ENCODE measurements at places on chromosomes 5 and 9.

DNA sequence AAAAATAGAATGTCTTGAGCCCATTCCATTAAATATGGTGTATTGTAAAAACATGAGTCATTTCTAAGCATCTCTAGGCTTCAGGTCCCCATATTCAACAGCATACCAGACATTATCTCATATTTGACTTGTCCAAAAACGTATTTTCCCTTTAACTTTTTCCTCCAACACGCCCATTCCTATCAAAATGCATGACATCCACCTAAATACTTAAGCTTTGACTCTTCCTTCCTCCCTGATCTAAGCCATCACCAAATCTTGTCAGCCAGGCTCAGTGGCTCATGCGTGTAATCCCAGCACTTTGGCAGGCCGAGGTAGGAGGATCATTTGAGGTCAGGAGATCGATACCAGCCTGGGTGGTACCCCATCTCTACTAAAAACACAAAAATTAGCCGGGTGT, 23.9 kb downstream of the VCP start:
- DNase-seq = no peak

DNA sequence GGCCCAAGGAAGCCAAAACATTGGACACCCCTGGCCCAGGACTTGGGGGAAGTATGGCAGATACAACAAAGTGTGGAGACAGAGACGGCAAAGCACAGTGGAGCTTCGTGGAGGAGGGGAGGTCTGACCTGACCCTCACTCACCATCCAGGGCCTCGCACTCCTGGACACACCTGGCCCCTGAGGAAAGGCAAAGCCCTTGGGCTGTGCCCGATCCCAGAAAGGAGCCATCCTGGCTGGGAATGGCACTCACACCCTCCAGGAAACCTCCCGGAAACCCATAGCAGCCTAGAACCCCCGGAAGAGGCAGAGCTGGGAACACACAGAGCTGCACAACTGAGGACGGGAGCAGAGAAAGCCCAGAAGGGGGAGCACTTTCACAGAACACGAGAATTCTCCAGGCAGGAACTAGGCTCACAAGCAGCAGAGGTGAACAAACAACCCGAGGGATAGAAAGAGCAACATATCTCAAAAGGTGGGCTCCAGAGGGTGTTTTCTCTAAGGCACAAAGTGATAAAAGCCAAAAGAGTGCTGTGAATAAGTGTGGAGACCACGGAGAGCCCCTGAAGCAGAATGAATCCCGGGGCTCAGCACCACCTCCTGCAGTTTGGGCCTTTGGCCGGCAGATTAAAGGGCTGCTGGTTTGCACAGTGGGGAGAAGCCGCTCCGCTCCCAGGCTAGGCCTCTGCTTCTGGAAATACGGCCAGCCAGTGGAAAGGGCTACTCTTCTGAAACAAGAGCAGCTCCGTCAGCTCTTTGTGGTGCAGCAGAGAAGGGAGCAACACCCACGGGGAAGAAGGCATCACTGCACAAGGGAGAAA, 108.2 kb downstream of the UBE2R2 start:
- peak; percentile 26 for DNase-seq

DNA sequence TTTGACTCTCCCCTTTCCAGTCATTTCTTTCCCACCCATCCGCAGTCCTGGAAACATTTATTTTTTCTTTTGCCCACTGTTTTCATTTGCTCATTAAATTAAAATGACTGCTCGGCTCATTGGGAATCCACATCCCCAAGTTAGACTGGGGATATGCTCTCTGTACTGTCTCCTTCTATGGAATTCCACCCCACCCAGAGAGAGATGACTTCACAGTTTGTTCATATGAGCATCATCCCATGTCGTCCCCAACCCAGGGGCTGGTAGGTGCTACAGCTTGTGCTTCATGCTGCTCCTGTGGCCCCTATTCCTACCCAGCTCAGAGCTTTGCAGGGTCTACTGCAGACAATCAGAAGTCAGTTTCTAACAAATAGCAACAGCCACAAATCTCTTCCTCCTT, 16.5 kb upstream of the RARS1 start:
- DNase-seq = no peak

DNA sequence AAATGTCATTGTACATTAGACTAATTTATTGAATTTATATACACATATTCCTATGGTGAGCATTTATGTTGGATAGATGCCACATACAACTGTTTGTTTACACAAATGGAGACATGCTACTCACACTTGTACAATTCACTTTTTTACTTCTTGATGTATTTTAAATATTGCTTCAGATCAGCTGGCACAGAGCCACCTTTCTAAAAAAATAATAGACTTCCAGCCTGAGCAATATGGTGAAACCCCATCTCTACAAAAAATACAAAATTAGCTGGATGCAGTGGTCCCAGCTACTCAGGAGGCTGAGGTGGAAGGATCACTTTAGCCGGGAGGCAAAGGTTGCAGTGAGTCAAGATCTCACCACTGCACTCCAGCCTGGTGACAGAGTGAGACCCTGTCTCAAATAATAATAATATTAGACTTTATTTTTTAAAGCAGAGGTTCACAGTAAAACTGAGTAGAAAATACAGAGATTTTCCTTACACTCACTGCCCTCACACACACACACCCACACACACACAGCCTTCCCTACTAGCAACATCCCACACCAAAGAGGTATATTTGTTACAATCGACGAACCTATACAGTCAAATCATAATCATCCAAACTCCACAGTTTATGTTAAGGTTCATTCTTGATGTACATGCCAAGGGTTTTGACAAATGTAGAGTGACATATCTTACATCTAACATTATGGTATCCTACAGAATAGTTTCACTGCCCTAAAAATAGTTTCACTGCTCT, 16.5 kb upstream of the ADRB2 start:
- no peak for DNase-seq

DNA sequence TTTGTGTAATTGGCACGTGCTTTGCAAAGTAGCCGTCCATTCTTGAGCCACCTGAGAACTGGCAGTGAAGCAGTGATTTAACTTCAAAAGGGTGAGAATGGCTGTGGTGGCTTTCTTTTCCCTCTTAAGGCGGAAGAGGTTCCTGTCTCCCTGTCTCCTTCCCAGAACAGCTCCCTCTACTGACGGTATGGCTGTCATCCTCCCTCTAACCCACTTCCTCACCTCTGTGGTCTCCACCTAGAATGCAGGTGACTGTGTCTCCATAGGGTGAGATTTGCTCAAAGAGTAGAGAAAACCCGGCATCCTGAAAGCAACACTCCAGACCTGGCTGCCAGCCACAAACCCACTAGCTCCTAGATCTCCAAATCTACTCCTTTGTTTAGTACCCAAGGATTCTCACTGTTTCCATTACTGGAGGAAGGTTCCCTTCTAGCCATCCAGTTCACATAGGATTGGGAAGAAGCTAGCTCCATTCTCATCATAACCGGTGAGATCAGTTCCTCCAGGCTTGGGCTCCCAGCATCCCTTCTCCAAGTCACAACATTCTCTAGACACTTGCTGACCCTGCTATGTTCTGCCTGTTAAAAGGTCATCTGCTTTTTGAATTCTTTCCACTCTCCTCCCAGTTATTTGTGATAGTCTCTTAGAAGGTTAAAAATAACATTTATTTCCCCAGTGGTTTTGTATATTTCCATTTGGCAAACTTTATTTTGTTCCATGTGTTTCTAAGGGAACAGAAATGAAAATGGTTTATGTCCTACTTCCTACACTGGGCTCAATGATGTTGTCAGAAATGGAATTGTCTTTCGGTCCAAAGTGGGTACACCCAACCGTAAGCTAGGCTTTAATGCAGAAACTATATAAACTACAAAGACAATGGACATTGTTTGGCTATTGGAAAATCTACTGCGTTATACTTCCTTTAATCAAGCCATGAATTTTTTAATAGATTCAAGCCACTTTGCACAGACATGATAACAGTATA, 269.4 kb downstream of the CWC27 start:
- DNase-seq = peak; percentile 26

DNA sequence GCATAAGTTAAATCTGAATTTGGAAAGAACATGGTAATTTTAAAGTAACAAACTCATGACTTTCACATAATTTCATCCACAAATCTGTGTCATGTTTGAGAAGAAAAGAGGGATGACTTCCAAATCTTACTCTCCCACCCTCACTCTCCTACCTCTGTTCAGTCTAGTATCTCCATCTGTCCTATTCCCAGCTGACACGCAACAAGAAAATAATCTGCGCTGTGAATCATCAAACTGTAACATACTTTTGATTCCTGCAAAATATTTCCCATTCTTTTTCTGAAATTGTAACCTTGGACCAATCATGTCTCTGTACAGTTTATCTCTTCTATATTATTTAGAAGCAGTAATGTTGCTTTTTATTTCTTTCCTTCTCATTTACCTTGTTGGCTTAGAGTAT, 91.4 kb downstream of the SLC12A2 start:
- DNase-seq = no peak

- DNase-seq = no peak
Measured at GRCh38 chr5:69451941-69452647, 37.2 kb downstream of the MARVELD2 start.

DNA sequence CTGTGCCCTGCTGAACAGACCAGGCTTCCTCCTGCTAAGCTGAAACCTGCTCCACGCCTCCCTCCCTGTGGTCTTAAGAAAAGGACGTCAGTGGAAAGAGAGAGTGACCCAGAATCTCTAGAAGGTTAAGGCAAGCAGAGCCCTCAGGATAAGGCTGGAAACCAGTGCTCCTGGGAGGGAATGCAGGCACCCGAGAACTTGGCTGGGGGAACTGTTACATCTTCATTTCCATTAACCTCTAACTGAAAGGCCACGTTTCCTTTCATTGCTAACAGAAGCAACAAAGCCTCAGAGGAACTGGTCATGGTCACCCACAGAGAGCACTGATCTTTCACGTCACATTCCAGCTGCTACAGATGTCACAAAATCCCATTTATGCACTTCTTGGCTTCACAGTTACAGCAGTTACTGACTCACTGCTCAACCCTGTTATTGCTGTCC, 26.1 kb upstream of the AKNA start:
- no peak for DNase-seq

DNA sequence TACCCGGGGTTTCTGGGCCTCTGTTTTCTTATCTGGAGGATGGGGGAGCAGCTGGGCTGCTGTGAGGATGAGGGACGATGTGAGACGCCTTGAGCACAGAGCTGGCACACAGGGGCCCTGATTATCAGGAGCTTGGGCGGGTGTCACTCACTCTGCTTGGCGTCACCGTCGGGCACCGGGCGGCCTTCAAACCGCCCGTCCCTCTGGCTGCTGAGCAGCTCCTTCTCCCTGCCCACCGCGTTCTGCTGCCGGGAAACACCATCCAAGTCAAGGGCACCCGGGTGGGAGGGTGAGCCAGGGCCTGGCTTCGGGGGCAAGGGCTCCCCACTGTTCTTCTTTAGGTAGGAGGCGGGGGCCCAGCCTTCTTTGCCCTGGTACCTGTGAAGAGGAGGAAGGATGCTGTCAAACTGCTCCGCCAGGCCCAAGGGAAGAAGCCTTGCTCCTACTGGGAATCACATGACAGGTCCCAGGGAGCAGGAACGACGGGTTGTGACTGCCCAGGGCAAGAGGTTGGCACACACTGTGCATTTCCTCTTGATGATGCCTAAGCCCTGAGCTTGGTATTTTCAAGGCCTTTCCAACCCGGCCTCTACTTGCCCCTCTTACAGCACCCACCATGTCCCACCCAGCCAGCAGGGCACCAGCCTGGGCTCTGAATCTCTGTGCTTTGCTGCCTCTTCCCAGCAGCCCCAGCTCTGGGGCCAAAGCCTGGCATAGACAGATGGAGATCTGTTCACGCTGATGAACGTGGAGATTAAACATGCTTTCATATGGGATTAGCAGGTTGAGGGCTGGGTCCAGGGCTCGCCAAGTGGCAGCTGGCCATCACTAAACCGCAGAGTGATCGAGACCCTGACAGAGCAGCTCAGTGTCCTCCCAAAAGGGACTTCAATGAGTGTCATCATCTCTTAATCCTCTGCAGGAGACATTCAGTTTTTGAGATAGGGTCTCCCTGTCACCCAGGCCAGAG, 66.9 kb upstream of the UBTD2 start:
- no peak for DNase-seq

GRCh38 chr5:86971034-86971571, 296.6 kb upstream of the RASA1 start:
- peak; percentile 23 for DNase-seq

- DNase-seq = peak; percentile 15
Measured at GRCh38 chr9:127714951-127715469, 453 bp downstream of the PTRH1 start.

GRCh38 chr5:39726467-39726866, 301.7 kb upstream of the DAB2 start:
- DNase-seq = no peak

- no peak for DNase-seq
Measured at GRCh38 chr5:2685651-2686272, 65.7 kb downstream of the IRX2 start.

- DNase-seq = no peak
Measured at GRCh38 chr5:104111632-104112031, 549.0 kb upstream of the NUDT12 start.

- DNase-seq = no peak
Measured at GRCh38 chr5:178555771-178556211, 34.4 kb downstream of the COL23A1 start.

DNA sequence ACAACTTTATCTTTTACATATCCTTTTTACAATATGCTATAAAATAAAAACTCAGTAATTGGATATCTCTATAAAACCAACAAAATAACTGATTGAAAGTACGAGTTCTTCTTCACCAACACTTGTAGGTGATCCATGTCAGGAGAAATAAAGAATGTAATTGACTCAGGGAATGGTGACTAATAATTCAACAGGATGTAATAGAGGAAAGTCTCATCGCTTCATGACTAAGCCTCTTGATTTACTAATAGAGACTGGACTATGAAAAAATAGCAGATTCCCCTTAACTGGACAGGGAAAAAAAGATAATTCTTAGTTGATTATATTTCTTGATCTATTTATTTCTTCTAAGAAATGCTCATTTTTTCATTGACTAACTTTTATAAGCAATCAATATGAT, 507.7 kb upstream of the PTGER4 start:
- DNase-seq = peak; percentile 3

DNA sequence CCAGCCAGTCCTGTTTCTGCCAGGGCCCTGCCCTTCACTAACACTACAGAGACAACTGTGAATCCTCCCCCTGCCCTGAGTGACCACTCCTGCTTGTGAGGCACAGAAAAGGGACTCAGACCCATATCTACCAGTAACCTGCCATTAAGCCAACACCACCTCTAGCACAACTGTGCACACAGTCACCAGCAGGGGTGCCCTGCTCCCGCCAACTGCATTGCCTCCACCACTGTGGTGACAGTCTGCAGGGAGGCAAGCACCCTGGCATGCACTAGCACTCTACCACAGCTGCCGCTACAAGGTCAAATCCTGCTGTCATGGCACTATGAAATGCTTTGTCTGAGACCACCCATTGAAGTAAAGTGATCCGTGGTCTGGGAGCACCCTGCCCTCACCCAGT, 1028.5 kb upstream of the CDH9 start:
- no peak for DNase-seq

DNA sequence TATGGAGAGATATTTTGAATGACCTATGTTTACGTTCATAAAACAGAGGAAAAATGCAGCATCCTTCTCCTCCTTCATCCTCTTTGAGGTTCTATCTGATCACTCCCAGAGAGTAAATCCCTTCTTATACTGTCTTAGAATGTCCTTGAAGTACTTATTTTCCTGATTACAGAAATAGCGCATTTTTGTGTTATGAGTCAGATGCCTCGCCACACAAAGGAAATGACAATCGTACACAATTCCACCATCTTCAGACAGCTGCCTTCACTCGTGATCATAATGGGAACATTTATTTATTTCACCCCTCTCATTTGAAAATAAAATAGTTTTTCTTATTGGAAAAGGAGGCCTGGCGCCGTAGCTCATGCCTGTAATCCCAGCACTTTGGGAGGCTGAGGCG, 2.4 kb upstream of the GLT6D1 start:
- DNase-seq = no peak

GRCh38 chr5:125140855-125141254, 394.4 kb upstream of the ZNF608 start:
- DNase-seq = no peak

GRCh38 chr9:133958756-133959155, 33.4 kb downstream of the VAV2 start:
- no peak for DNase-seq

All from activated CD4-positive, alpha-beta T cell treated with anti-CD3 and anti-CD28 coated beads, Interleukin-10, Interleukin-2, amounts not matched to agents 100 ng/mL and 50 ng/mL, durations not matched to agents 16 hours and 8 hours (primary cell).